Activated gamma-delta T cell treated with anti-CD3 and anti-CD28 coated beads, Interleukin-2, amount 50 U/mL, for 16 hours (primary cell): ENCODE measurements at places on chromosomes 4 and X.
A peak's percentile ranks its signal among the peaks of the same experiment; 100 is the strongest.

DNA sequence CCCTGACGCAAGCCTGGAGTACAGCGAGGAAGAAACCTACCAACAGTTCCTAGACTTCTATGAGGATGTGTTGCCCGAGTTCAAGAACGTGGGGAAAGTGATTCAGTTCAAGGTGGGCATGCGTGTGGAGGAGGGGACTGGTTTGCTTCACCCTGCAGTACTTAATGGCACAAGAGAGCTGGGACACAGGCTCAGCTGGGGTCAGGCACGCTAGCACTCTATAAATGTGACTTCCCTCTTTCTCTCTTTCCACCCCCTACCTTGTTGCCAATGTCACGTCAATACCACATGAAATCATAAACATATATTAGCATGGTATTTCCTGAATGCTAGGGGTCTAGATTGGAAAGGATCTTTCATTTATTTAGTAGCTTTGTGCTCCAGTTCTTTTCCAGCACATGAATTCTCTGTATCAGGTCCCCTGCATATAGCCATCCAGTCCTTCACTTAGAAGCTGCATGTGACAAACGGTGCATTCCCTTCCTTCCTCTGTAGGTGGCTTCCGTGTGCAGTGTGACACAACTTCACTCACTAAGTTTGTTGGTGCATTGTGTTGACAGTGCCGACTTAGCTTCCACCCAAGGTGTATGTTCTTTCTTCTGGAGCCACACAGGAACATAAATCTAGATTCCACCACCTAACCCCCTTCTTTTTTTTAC, 25.6 kb downstream of the ZRSR2 start:
- no peak for DNase-seq

DNA sequence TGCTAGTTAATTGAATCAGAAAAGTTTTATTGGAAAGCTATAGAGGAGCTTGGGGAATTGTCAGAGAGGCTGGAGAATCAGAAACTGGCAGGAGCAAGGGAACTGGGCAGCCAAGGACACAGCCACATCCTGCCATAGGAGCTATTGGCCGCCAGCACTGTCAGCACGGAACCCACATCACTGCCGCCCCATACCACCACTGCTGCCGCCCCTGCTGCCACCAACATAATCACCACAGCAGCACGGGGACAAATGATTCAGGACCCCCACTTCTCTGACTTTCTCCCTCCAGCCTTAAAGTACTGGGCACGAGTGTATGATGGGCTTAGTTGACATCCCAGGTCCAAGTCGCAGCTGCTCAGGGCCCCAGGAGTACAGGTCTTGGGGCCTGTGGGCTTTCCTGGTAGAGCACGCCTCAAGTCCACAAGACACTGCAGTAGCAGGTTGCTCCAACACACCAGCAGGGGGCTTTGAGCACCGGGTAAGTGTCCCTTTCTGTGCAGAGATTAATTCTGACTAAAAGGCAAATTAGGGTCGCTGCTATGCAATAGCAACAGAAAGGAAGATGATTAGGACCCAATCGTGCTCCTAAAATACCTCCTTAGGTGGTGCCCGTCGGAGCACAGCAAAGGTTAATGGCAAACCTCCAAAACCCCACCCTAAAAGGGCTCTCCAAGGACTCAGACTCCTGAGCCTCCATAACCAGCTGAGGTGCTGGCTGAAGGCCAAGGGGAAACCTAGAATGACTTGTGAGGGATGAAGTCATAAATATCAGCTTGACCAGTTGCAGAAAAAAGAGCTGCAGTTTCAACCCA, 6.9 kb downstream of the PJA1 start:
- no peak for DNase-seq

- peak; percentile 39 for DNase-seq
Measured at GRCh38 chr4:142846729-142847596, 862 bp upstream of the INPP4B start.

GRCh38 chr4:7554905-7555304, 120.2 kb upstream of the PSAPL1 start:
- DNase-seq = no peak

GRCh38 chr4:185772391-185773093, 39.5 kb downstream of the SORBS2 start:
- DNase-seq = no peak

- DNase-seq = no peak
Measured at GRCh38 chrX:151042842-151043241, 59.7 kb downstream of the HMGB3 start.

DNA sequence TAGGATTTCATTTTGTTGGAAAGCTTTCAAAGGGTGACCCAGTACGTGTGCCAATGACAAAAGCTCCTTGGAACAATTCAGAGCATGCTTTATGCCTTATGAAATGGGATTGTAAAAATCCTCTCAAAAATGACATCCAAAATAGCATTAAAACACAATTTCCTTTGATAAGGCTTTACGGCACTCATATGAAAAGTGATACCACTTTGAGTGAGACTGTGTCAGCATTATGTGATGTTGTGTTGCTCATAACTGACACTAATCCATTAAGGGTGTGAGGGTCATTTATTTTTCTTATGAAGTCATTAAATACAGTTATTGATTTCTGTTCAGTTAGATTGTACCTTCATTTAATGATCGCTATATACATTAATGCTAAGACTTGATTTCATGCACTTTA, 250.2 kb downstream of the TENM3 start:
- no peak for DNase-seq

DNA sequence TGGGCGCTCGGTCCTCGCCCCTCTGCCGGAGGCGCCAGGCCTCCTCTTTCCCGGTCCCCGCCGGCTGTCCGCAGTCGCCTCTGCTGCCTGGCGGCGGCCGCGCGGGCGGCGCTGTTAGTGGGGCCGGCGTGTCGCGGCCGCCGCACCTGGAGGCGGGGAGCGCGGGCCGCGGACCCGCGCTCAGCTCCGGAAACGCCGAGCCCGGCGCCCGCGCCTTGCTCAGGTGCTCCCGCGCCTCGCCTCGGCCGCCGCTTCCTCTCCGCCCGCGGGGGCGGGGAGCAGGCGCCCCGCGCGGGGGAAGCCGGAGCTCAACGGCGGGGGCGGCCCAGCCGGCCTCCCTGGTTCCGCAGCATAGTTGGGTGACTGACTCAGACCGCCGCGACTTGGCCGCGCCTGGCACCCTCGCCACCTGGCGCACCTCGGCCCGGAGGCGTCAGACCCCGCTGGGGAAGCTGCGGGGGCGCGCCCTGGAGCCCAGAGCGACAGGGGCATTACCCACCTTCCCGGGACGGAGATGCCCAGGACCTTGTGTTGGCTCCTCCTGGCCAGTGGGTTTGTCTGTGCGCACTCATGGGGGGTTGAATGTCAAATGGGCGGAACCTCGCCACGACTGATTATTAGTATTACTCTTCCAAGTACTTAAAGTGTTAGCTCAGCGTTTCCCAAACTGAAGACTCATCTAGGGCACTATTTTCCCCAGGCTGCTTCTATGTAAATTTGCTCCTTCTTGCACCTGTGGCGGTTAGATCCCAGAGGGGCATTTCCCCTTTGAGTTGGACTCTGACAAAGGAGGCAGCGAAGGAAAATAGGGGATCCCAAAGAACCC, at the start of gene ARAP2:
Gene ARAP2 (minus strand): TSS at position 258 of the 826 bp plus-strand sequence. CDS start 15,028 bp downstream, outside the sequence.
- peak; percentile 65 for DNase-seq

GRCh38 chrX:121546317-121546716, 498.9 kb downstream of the GLUD2 start:
- DNase-seq = no peak

- no peak for DNase-seq
Measured at GRCh38 chrX:153974003-153974725, 1.6 kb downstream of the TMEM187 start.

DNA sequence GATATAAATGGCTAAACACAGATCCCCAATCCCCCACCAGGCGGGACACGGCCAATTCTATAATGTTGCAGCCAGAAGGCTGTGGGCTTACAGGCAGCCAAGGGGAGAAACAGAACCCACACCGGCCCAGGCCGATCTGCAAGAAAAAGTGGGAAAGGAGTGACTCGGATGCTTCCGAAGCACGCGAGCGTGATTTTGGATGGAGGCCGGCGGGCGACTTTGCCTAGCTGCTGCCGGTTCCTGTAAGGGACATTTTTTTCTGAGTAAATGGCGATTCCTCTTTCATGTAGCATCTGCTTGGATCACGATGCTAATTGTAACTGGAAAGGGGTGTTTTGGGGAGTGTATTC, 470.2 kb downstream of the PCDH19 start:
- DNase-seq = no peak

- DNase-seq = no peak
Measured at GRCh38 chrX:85359051-85359450, 20.4 kb downstream of the POF1B start.
